CD8-positive, alpha-beta memory T cell (primary cell): ENCODE measurements at places on chromosomes 6 and 20.

DNA sequence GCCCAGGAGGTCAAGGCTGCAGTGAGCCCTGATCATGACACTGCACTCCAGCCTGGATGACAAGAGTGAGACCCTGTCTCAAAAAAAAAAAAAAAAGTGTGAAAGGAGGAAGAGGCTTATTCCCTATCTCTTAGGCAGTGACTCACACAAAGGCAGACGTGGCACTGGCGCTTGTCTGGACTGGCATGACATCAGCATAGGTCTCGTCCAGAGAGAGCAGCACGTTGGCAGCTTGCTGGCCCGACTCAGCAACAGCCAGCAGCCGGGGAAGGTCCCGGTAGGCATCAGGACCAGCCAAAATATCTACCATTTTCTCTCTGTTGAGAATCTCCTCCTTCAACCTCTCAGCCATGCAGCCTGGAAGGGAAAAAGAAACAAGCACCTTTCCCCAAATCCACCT is 14.1 kb downstream of the CDK5RAP1 start:
- H3K36me3 ChIP-seq: peaks cover 33% of the 10 kb centered on the region
- no peak for DNase-seq
- no peak overlapping the region for H3K4me3 ChIP-seq
- H3K27ac ChIP-seq: no peak overlapping the region
- H3K4me1 ChIP-seq: no peaks in the 10 kb centered on the region

- peaks cover 17% of the 10 kb centered on the region for H3K4me1 ChIP-seq
- H3K36me3 ChIP-seq: no peaks in the 10 kb centered on the region
- no peaks in the 10 kb centered on the region for H3K27me3 ChIP-seq
- H3K27ac ChIP-seq: peak overlapping the region; percentile 38
- H3K4me3 ChIP-seq: no peak overlapping the region
Measured at GRCh38 chr20:25309395-25310267, 61.7 kb downstream of the PYGB start.

GRCh38 chr20:32578840-32579390 is 6.2 kb downstream of the NOL4L start:
- no peak for DNase-seq
- H3K27me3 ChIP-seq: no peaks in the 10 kb centered on the region
- peaks cover 86% of the 10 kb centered on the region for H3K4me1 ChIP-seq

DNA sequence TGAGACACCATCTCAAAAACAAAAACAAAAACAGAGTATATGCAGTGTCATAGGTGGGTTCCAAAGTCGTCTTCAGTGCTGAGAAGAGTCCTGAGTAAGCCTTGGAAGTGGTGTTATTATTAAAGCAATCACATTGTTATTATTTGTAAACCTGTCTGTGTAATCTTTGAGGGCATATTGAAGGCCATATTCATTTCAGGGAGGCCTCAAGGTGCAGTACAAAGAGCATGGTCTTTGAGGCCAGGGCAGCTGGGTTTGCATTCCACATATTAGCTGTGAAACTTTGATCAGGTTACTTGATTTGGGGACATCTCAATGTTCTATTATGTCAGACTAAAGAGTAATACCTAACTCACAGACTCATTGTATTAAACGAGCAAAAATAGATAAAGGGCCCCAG is 139.3 kb upstream of the SOX4 start:
- H3K27me3 ChIP-seq: no peaks in the 10 kb centered on the region
- no peak overlapping the region for H3K27ac ChIP-seq
- H3K4me3 ChIP-seq: no peak overlapping the region
- DNase-seq: no peak
- H3K36me3 ChIP-seq: no peaks in the 10 kb centered on the region
- no peaks in the 10 kb centered on the region for H3K4me1 ChIP-seq

DNA sequence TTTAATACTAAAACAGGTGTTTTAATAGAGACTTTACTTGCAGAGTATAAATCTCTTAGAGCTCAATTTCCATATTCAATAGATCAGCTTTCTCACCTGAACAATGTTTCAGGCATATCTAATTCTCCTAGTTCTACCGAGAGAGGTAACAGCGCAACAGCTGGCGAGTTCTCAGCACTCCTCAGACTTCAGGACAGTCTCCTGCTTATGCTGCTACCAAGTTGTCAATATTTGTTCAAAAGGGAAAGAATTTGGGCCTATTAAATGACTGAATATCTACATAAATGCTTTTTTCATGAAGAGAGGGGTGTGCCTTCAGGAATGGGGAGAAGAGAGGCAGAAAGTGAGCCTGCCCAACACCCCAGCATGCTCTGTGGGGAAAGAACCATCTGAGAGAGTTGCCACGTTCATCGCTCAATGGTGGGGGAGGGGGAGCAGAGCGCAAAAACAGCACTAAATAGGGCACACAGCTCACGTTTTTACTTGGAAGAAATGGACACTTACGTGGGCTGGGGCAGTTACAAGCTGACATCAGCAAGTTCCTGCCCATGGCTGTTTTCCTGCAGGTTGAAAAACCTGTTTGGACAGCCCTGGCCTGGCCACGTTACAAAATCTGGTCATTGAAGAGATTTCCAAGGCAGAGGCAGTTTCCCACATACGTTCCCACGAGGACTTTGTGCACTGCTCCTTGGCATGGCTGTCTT is 38.0 kb downstream of the EZR start:
- no peak overlapping the region for H3K27ac ChIP-seq
- H3K27me3 ChIP-seq: no peaks in the 10 kb centered on the region
- peaks cover 8% of the 10 kb centered on the region for H3K4me1 ChIP-seq
- H3K4me3 ChIP-seq: no peak overlapping the region
- DNase-seq: peak; percentile 38
- peaks cover 67% of the 10 kb centered on the region for H3K36me3 ChIP-seq

- H3K27me3 ChIP-seq: no peaks in the 10 kb centered on the region
- H3K4me1 ChIP-seq: peaks cover 11% of the 10 kb centered on the region
- no peak for DNase-seq
Measured at GRCh38 chr6:40794586-40794985, 207.4 kb upstream of the LRFN2 start.

DNA sequence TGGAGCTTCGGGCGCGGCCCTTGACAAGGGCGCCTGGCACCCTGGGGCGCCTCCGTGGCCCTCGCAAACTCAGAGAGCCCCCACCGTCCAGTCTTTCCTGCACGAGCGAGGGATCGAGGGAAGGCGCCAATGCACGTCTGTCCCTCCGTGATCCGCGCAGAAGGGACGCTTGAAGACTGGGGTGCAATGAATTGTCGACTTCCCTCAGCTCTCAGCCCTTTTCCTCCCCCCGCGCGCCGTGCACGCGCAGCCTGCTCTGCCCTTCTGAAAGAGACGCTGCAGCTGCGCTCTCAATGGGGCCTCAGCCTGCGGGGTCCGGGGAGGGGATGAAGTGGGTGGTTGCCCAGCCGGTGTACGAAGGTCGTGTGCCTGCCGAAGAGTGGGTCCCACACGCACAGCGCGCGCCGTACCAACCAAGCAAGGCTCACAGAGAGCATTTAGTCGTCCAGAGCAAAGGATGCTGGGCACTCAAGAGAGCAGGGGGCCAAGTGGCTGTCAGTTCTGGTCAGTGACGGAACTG is 5.5 kb upstream of the SOX4 start:
- peaks cover 17% of the 10 kb centered on the region for H3K27me3 ChIP-seq
- DNase-seq: no peak
- H3K27ac ChIP-seq: no peak overlapping the region
- peak overlapping the region; percentile 79 for H3K4me3 ChIP-seq
- H3K4me1 ChIP-seq: peaks cover 1% of the 10 kb centered on the region

DNA sequence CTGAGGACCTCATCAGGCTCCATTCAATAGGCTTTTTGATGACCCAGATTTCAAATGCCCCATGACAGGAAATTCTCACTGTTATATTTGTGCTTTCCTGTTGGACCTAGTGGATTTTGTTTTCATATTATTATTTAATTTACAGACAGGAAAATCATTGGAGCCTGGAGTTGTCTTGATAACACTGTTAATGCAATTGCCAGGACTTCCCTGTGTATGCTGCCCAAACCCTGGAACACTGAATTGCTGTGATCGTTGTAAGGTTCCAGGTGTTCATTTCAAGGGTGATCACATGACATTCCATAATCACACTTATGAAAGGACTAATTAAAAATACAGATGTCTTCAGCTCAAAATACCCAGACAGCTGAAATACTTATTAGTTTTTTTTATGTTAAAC is 783.2 kb downstream of the DHX35 start:
- H3K36me3 ChIP-seq: no peaks in the 10 kb centered on the region
- H3K27me3 ChIP-seq: no peaks in the 10 kb centered on the region
- no peak overlapping the region for H3K27ac ChIP-seq
- H3K4me3 ChIP-seq: no peak overlapping the region

- no peak overlapping the region for H3K4me3 ChIP-seq
- no peak overlapping the region for H3K27ac ChIP-seq
- peak; percentile 4 for DNase-seq
Measured at GRCh38 chr6:107668743-107669474, 155.2 kb downstream of the SCML4 start.

- H3K4me3 ChIP-seq: no peak overlapping the region
- H3K27me3 ChIP-seq: no peaks in the 10 kb centered on the region
- DNase-seq: no peak
- H3K4me1 ChIP-seq: peaks cover 12% of the 10 kb centered on the region
Measured at GRCh38 chr6:33678932-33679490, 32.5 kb downstream of the UQCC2 start.

DNA sequence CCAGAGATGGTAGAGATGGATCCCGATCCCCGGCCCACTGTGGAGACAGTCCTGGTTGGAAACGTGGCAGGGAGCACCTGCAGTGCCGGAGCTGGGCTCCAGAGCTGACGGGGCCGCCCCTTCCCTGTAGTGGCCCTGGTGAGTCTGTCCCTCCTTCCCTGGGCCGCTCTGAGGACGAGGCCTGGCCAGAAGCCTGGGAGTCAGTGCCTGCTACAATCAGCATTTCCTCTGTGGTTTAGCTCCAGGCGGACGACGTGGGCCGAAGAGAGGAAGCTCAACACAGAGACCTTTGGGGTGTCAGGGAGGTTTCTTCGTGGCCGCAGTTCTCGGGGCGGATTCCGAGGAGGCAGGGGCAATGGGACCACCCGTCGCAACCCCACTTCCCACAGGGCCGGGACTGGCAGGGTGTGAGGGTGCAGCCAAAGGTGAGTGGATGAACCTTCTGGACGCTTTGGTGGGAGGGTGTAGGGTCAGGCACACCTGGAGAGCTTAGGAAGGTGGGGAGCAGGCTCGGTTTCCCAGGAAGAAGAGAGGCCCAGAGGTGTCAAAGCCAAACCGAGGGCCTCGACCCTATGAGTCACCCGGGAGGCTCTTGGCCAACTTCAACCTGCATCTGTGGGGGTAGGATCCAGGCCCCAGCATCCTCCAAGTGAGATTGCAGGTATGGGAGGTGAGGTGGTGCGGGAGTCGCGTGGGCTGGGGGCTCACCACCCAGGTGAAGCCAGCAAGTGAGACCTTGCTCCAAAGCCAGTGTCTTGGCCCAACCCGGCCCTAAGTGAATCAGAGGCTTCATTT is 9.9 kb downstream of the PSMA7 start:
- no peak overlapping the region for H3K27ac ChIP-seq
- no peak overlapping the region for H3K4me3 ChIP-seq
- no peaks in the 10 kb centered on the region for H3K27me3 ChIP-seq
- H3K36me3 ChIP-seq: peaks cover 84% of the 10 kb centered on the region
- no peak for DNase-seq

DNA sequence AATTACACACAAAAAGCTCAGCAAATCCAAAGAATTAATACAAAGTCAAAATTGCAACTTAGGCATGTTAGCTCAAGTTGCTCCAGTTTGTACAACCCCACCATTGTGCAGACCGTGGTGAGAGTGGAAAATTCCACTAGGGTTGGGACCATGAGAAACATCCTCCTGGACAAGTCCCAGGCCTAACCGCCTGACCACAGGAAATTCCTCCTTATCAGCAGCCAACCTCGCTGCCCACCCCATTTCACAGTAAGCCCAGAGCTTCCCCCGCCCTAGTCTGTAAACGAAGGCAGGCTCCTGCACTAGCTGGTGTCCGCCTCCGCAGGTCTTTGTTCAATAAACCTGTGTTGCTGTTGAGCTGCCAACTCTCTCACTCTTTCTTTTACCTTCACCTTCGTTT is 1023.3 kb downstream of the EYS start:
- no peaks in the 10 kb centered on the region for H3K36me3 ChIP-seq
- H3K4me3 ChIP-seq: no peak overlapping the region
- no peak overlapping the region for H3K27ac ChIP-seq
- H3K4me1 ChIP-seq: no peaks in the 10 kb centered on the region
- H3K27me3 ChIP-seq: no peaks in the 10 kb centered on the region

- DNase-seq: no peak
- no peak overlapping the region for H3K4me3 ChIP-seq
- no peaks in the 10 kb centered on the region for H3K4me1 ChIP-seq
- peaks cover 5% of the 10 kb centered on the region for H3K36me3 ChIP-seq
- H3K27ac ChIP-seq: no peak overlapping the region
- no peaks in the 10 kb centered on the region for H3K27me3 ChIP-seq
Measured at GRCh38 chr20:50136822-50137599, 16.5 kb downstream of the PEDS1 start.

GRCh38 chr20:63029358-63030121 is 22.8 kb upstream of the BHLHE23 start:
- peaks cover 9% of the 10 kb centered on the region for H3K4me1 ChIP-seq
- no peak overlapping the region for H3K4me3 ChIP-seq
- H3K27me3 ChIP-seq: peaks cover 6% of the 10 kb centered on the region
- H3K27ac ChIP-seq: no peak overlapping the region

DNA sequence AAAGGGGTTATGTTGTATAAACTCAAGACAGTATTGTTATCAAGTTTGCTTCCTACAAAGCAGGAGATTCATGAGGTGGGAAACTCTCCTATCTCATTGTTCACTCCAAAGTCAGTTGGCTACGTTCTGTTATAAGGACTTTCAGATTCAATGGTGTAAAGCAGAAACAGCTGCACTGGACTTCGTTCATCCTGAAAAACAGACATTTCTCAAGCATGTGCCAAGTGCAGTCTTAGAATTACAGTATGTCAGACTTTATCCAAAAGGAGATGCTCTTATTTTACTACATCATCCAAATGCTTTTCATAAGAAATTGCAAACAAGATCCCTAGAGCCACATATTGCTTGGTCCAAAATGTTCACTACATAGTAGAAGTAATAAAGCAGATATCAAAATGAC is 14.9 kb downstream of the COL21A1 start:
- no peaks in the 10 kb centered on the region for H3K36me3 ChIP-seq
- no peaks in the 10 kb centered on the region for H3K27me3 ChIP-seq
- H3K4me3 ChIP-seq: no peak overlapping the region
- no peak for DNase-seq
- H3K27ac ChIP-seq: no peak overlapping the region
- H3K4me1 ChIP-seq: no peaks in the 10 kb centered on the region

DNA sequence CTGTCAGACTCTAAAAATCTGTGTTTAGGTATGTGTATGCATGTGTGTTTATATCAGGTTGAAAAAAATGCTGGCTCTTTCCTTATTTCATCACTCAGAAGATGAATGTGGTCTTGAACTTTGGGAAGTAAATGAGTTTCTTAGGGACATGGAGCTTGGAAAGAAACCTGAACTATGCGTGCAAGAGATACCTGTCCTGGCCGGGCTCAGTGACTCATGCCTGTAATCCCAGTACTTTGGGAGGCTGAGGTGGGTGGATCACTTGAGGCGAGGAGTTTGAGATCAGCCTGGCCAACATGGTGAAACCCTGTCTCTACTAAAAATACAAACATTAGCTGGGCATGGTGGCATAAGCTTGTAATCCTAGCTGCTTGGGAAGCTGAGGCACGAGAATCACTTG is 4.4 kb upstream of the GLP1R start:
- no peak overlapping the region for H3K27ac ChIP-seq
- no peaks in the 10 kb centered on the region for H3K36me3 ChIP-seq
- no peaks in the 10 kb centered on the region for H3K4me1 ChIP-seq
- peaks cover 19% of the 10 kb centered on the region for H3K27me3 ChIP-seq

GRCh38 chr6:5855787-5856470 is 150.8 kb downstream of the NRN1 start:
- no peaks in the 10 kb centered on the region for H3K36me3 ChIP-seq
- H3K4me1 ChIP-seq: peaks cover 8% of the 10 kb centered on the region
- no peaks in the 10 kb centered on the region for H3K27me3 ChIP-seq
- no peak for DNase-seq
- no peak overlapping the region for H3K4me3 ChIP-seq

- no peaks in the 10 kb centered on the region for H3K27me3 ChIP-seq
- H3K4me3 ChIP-seq: no peak overlapping the region
- no peaks in the 10 kb centered on the region for H3K4me1 ChIP-seq
- DNase-seq: no peak
Measured at GRCh38 chr6:22896696-22897095, 327.3 kb downstream of the HDGFL1 start.
